Fibroblast of skin of left biceps (primary cell): ENCODE measurements at places on chromosomes 3 and 15.
A peak's percentile ranks its signal among the peaks of the same experiment; 100 is the strongest.

DNA sequence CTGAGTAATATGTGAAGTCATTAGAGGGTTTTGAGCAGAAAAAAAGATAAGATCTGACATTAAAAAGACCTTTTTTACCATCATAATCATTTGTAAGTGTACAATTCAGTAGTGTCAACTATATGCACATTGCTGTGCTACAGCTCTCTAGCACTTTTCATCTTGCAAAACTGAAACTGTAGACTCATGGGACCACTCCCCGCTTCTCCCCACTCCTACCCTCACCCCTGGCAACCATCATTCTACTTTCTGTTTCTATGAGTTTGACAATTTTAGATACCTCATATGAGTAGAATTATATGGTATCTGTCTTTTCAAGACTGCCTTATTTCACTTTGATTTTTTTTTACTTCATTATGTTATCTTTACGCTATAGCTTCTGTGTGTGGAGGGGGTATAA is 112.8 kb downstream of the NSUN3 start:
- DNase-seq, result no peak

- DNase-seq, result no peak
Measured at GRCh38 chr15:64029633-64030032, 16.7 kb downstream of the DAPK2 start.

DNA sequence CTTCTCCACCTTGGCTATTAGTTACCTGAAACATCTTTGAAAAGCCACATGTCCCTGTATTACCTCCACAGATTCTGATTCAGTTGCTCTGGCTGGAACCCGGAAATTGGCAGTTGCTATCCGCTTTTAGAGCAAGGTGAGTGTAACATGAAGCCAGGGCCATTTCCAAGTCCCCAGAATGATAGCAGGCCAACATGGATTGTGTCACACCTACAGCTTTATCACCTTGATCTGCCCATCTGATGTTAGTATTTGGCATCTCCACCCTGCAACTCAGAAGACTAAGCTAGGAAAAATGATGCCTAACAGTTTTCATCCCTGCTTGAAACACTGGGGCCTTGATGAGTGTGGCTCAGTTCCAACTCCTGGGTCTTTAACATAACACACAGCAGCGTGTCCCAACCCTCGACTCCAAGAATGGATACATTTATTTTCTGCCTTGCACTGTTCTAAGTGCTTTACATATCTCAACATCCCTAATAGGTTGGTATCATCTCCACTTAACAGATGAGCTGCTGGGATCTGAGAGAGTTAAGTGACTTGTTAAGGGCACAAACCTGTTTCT is 21.3 kb upstream of the NUDT16 start:
- DNase-seq, result no peak

DNA sequence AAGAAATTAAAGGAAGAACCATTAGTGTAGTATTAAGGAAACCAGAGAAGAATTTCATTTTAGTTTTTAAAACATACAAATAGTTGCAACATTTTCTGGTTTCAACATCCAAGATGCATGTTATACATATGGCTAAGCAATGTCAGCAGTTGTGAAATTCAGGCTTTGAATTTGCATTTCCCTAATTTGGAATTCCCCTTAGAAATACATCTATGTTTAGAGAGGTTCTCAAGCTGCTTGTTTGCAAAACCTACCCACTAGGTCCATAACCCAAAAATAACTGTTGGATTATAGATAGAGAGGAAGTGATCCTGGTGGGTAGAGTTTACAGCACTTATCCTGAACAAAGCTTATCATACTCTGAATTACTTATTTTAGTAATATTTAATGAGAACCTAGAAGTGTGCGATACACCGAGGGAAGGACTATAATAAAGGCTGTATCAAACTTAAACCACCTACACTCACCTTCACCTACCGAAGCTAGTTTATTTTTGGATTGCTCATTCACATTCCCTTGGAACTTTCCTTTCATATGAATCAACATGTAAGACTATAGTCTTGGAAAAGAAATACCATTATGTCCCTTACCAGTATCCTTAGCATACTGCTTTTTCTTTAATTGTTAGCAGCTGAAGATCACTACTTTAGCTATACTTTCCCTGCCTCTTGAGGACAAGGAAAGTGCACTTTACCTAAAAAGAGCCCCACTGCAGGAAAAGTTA is 60.6 kb downstream of the CHAC1 start:
- peak; percentile 36 for DNase-seq

GRCh38 chr3:851098-851790 is 241.6 kb upstream of the CNTN6 start:
- no peak for DNase-seq

GRCh38 chr3:188819939-188820338 is 351.8 kb upstream of the TPRG1 start:
- DNase-seq, result no peak

- no peak for DNase-seq
Measured at GRCh38 chr15:62775932-62776331, 266.6 kb upstream of the TPM1 start.

DNA sequence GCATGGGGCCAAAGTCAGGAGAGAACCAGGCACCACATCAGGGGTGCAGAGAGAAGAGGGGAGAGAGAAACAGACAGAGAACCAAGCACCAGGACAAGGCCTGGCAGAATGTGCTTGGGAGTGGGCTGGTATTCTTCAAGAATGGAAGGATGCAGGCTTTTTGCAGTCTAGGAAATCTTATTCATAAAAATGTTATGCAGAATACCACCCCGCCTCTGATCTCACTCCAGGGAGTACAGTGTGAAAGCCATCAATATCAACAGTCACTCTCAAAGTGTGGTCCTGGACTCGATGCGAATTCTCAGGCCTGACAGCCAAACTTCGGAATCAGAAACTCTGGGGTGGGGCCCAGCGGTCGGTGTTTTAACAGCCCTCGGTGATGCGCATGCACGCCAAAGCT is 16.9 kb downstream of the NTRK3 start:
- DNase-seq, result no peak

- no peak for DNase-seq
Measured at GRCh38 chr15:42080186-42080918, 14.0 kb downstream of the PLA2G4D start.
